ENCODE measurements at places on chromosomes 16 and 17.

- peak; percentile 70 for DNase-seq
Measured at GRCh38 chr16:89096768-89097391, 3.2 kb downstream of the ACSF3 start.

- no peak for DNase-seq
Measured at GRCh38 chr16:20300312-20301097, 26.8 kb downstream of the GP2 start.

GRCh38 chr17:8542599-8543502 is 87.7 kb downstream of the MYH10 start:
- DNase-seq = no peak

DNA sequence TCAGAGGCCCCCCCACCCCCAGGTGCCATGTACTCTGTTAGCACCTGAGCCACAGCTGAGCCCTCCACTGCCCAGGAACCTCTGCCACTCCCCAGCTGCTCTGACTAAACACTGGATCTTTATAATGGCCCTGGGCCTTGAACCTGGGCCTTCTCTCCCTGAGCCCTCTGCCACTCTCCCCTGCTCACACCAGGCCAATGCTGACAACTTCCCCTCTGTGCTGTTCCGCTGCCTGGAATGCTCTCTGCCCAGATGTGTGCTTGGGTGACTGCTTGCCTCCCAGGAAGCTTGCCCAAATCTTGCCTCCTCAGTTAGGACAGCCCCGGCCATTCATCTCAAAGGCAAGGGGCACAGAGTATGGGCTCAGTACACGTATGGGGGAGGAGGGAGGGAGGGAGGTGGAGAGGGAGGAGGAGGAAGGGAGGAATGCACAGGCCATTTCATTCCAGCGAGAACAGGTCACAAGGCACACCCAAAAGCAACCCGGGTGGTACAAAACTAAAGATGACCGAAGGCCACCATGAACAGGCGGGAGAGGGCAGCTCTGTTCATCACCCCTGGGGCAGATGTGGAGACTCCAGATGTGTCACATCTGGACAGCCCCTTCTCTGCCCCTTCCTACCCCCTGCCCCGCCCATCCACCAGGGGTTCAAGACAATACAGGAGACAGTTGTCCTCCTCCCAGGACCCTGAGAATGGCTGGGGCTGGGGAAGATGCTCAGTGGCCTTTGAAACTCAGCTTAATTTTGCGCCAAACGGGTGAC is 15.3 kb upstream of the TNFRSF13B start:
- no peak for DNase-seq

DNA sequence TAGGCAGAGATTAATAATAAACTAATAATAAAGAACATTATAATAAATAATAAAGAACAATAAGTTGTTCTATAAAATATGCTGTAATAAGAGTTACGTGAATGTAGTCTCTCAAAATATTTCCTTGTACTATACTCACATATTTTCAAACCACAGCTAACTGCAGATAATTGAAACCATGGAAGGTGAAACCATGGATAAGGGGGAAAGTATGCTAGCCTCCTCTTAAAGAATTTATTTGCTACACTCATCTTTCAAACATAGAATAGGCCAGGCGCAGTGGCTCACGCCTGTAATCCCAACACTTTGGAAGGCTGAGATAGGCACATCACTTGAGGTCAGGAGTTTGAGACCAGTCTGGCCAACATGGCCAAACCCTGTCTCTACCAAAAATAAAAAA is 18.5 kb downstream of the CYTH1 start:
- DNase-seq = no peak

GRCh38 chr16:81181013-81181720 is 57.3 kb upstream of the BCO1 start:
- no peak for DNase-seq

DNA sequence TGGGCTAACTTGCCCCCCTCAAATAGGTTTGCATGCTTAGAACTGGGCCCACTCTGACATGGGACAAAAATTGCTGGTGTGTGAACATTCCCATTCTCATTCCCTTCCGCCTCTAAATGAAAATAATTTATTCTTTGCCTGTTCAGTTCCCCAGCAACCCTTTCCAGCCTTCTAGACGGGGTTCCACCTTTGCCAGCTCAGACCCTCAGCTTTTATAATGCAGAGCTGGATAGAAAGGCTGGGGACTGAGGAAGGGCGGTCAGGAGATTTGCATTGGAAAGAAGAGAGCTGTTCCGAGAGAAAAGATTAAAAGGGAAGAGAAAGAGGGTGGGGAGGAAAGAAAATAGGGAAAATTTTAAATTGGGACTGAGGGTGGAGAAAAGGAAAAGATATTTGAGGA is 151.1 kb upstream of the WSCD1 start:
- DNase-seq = no peak

- no peak for DNase-seq
Measured at GRCh38 chr17:1008008-1008761, 11.3 kb downstream of the TIMM22 start.

GRCh38 chr16:21338537-21339268 is 60.6 kb upstream of the CRYM start:
- no peak for DNase-seq

DNA sequence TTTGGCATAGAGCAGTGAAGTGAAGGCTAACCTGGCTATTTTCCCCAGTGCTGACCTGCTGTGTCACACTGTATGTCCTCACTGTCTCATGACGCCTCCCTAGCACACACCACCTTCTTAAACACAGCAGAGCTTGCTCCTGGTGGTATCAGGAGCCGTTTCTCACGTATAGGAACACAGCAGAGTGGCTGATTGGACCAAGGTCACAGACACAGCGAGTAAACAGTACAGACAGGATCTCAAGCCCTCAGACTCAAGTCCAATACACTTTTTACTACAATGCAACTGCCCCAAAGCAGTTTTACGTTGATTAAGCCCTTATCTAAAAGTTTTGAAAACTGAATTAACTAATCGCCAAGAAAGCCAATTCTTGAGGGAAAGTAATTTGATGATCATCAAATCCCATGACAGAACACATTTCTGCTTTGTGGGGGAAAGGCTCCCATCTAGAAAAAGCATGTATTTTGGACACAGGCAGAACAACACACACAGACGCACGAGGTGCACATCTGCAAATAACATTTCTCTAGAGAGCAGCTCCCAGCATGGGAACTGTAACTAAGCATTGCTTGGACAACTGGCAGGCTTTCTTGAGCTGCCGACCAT is 15.2 kb downstream of the ARHGAP17 start:
- DNase-seq = no peak

GRCh38 chr16:67451061-67451703 is 20.3 kb downstream of the HSD11B2 start:
- DNase-seq = no peak

DNA sequence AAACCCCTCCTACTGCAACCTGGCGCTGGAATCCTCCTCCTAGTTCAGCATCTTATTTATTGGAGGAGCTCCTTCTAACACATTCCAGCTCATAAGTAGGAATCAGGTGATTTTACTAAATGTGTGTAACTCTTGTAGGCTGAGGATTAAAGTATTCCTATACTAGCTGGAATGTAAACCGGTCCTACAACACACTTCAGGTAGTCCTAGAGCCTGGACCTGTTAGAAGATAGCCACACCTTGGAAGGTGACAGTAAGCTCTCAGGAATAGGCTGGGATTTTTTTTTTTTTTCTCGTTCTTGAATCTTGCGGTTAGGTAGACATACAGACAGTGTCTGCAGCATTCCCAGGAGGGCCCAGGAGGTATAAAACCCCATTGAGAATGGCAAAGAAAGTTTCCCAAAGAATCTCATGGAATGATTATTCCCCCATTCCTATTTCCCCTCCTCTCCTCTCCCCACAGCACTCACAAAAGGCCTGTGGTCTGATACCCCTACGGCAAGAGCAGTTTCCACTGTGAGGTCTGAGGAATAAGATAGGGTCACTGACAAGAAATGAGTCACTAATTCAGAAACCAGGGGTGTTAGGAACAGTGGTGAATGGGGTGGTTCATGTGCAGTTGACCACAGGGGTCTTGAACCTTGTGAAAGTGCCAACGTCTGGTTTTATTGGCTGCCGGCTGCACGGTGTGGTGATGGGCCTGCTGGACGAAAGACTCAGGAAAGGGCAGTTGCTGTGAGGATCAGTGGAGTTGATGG is 267.1 kb downstream of the UTP18 start:
- DNase-seq = no peak
